Colonic mucosa (tissue), 4 donors: ENCODE measurements at places on chromosomes 4 and X. TPM values are rescaled to one million over a fixed set of nuclear protein-coding genes. Genes with fewer than 3 reads are reported as not detected.

DNA sequence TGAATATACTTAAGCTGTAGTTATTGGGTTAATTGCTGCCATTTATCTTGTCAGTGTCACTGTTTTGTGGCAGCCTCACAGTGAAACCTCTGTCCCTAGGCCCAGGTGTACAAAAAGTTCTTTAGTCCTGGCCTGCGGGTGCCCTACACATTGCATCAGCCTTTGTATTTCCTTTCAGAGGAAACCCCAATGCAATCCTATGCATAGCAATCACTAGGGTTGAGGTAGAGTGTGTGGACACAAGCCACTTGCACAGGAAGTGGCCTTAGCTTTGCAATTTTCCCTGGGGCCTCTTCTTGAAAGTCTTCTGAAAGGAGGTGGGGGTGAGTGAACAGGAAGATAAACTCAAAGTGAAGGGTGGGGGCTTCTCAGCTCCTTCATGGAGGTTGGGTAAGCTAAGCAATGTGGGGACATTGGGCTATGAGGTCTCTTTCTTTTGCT, 27.8 kb downstream of the VSIG4 start:
- DNase-seq, result no peak

DNA sequence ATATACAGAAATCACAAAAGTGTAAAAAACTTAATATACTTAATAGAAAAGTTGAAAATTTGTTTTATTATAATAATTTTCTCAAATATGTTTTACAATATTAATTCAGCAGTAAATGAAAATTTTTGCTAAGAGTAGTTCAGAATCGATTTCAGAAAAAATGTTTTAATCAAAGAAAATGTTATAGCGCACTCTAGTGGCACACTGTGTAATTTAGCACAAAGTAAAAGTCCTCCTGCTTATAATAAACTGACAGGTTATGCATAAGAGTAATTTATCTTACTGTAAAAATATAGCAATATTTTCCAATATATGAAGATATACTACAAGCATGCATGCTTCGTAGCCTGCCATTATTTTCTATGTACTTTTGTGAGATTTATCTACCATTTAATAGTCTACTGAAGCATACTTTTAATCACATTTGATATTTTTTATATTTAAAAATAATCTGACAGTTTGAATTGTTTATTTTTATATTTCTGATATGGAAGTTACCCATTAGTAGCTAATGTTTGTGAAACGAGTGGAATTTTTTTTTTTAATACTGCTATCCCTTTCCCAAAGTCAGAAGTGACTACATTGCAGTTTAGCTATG, 217.9 kb upstream of the KLHL4 start:
- DNase-seq, result no peak

DNA sequence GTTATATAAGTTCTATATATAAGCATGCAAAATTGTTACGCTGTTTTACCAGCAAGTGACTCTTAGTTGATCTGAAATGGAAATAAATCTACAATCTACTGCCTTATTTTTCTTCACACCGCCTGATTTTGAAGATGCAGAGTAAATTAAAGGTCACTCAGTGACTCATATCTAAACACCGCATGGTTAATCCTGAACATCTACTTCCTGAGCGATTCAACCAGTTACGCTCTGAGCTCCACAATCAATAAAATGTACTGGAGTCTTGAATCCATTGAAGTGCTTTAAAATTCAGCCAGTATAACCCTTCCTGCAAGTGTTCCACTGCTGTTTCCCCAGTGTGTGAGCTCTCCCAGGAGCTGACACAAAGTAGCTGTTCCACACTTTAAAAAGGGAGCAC, 192.8 kb downstream of the SLC7A11 start:
- DNase-seq, result no peak

GRCh38 chr4:80139671-80140070, 57.6 kb upstream of the PRDM8 start:
- no peak for DNase-seq

GRCh38 chr4:14125375-14126129, 498.0 kb upstream of the BOD1L1 start:
- DNase-seq, result no peak

Gene UCP1
- total RNA-seq, result not detected

DNA sequence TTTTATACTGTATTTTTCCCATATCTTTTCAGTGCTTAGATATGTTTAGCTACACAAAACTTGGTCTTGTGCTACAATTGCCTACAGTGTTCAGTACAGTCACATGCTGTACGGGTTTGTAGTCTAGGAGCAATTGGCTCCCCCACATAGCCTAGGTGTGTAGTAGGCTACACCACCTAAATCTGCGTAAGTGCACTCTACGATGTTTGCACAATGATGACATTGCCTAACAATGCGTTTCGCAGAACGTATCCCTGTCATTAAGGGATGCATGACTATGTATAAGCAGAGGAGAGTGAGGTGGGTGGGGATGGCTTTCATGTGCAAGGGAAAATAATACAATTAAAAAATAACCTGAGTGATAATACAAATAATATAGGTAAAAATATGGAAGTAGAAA, 131.4 kb downstream of the GBA3 start:
- no peak for DNase-seq
